NAMALWA (cell line): ENCODE measurements at places on chromosomes 5 and 9.

DNA sequence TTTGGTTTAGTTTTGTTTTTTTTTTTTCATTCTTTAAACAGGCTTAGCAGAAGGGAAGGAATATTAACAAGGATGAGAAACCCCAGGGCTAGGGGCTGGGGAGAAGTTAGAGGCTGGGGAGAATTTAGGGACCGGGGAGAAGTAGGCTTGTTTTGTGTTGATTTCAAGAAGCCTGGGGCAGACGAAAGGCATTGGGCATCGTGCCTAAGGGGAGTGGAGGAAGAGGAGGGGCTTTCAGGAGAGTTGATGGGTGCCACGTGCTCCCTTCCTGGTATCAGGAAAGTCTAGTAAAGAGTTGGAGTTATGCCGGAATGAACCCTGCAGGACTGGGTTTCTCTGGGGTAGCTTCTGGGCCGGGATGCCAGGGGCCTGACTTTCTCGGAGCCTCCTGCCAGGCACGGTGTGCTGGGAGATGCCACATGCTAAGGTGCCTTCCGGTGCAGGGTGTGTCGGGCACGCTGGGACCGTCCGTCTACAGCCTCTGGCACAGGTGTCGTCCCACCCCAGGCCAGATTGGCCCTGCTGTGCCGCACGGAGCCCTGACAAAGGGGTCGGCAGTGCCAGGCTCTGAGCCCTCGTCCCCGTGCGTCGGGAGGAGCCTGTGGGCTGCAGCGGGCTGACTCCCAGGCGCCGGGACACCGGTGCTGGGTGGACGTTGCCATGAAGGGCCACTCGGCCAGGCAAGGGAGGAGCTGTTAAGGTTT, 159.9 kb downstream of the OLFM1 start:
- DNase-seq, result no peak

DNA sequence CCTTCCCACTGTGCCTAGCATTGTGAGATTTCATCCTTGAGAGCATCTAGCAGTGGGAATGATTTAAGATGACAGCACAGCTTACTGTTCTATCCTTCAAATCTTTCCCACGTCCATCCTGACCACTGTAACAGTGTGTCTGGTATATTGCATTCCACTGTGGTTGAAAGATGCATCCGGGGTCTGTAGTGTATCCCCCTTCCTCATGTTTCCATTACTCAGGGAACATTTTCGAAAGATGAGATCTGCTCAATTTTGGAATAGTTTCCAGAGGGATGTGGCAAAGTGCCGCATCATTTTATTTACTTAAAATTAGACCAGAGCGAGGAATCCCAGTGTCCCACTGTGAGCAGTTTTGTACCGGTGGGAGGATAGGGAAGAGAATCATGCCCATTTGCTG, 407.1 kb upstream of the PAPPA start:
- DNase-seq, result no peak

GRCh38 chr5:73299665-73300336, 126.8 kb downstream of the TMEM174 start:
- DNase-seq, result no peak

- DNase-seq, result no peak
Observed at GRCh38 chr5:9015937-9016270, 530.0 kb downstream of the SEMA5A start.

DNA sequence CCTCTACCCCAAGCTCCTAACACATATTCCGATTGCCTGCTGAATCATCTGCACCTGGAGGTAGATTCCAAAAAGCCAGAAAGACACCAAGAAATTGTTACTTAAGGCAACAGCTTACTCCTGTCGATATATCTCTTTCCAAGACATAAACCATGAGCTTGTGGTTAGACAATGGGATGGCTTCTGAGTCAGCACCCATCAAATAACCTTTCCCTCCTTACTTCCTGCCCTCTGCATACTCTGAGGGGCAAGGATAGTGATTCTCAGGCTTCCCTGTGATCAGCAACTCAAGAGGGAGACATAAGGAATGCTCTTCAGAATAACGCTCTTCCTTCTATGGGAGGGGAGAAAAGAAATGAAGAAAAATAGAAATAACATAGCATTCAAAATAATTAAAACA, 70.9 kb downstream of the TMEM215 start:
- no peak for DNase-seq

GRCh38 chr9:135216791-135217441, 129.4 kb downstream of the OLFM1 start:
- no peak for DNase-seq

- no peak for DNase-seq
Observed at GRCh38 chr5:87137283-87137682, 130.4 kb upstream of the RASA1 start.

- DNase-seq, result no peak
Observed at GRCh38 chr5:153883854-153884611, 154.7 kb downstream of the FAM114A2 start.
